ENCODE measurements at places on chromosomes 7 and 10. TPM values are rescaled to one million over a fixed set of nuclear protein-coding genes. Genes with fewer than 3 reads are reported as not detected.

DNA sequence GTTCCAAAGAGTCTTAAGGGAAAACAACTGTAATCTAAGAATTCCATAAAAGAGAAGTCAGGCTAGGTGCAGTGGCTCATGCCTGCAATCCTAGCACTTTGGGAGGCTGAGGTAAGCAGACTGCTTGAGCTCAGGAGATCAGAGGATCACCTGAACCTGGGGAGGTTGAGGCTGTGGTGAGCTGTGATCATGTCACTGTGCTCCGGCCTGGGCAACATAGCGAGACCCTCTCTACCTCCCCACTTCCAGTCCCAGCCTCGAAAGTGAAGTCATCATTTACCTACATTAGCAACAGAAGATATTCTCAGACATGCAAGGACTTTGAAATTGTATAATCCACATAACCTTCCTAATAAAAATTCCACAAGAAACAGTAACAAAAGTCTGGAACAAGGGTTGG, 129.8 kb upstream of the DNAJB12 start:
- H3K4me1 ChIP-seq = peaks cover 7% of the 10 kb centered on the region
- DNase-seq = no peak
- no peaks in the 10 kb centered on the region for H3K27me3 ChIP-seq
- H3K27ac ChIP-seq = no peak overlapping the region

- H3K36me3 ChIP-seq = no peaks in the 10 kb centered on the region
- DNase-seq = no peak
- no peak overlapping the region for H3K4me3 ChIP-seq
- H3K27ac ChIP-seq = no peak overlapping the region
- H3K4me1 ChIP-seq = no peaks in the 10 kb centered on the region
- peaks cover 21% of the 10 kb centered on the region for H3K27me3 ChIP-seq
Measured at GRCh38 chr10:130638991-130639390, 502.8 kb downstream of the GLRX3 start.

The ACADSB gene
- total RNA-seq = 19.8 TPM

The ANXA8 gene
- total RNA-seq = not detected

The MALRD1 gene
- not detected for total RNA-seq

The ARL5B gene
- total RNA-seq = 24.3 TPM

The EN2 gene
- total RNA-seq = not detected
